Right cardiac atrium (tissue), 5 donors: ENCODE measurements at places on chromosomes 13 and 19.

DNA sequence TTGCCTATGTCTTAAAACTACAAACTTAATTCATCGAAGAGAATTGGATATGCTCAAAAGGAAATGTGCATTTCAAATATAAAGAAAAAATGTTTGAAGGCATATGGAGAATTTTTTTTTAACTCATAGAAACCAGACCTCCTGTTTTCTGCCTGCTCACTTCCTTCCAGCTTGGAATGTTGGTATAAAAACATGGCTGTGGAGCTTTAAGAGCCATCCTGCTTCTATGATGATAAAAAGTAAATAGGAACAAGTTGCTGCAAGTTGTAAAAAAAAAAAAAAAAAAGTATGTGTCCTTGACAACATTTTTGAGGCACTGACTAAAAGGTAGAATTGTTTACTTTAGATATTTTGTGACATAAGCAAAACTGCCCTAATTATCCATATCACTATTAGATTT, 1230.7 kb downstream of the PCDH9 start:
- DNase-seq, result no peak

- peak; percentile 53 for DNase-seq
These were observed 232.0 kb downstream of the B3GLCT start for GRCh38 chr13:31431722-31432137.

DNA sequence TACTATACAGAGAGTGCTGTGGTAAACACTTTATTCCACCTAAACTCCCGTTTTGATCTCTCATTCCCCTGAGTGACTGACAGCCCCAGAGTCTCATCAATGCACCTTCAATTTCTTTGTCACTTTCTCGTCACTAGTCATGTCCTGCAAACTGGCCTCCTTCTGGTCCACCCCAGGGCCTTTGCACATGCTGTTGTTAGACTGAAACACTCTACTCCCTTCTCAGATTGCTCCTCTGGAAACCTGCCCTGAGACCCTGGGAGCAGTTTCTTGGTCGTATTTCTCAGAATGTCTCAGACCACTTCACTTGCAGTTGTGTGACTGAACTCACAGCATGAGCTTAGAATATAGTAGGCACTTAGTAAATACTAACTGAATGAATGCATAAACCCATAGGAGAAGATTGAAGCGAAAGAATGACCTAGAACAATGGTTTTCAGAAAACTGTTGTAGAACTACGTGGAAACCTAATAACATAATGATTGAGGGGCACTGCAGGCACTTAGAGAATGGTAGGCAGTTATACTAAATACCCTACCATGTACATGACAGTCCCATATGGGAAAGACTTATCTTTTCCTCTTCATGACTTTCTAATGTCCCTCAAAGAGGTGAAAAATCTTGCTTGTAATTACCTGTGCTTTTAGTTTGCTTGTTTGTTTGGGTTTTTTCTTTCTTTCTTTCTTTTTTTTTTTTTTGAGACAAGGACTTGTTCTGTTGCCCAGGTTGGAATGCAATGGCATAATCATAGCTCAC, 144.8 kb downstream of the IER2 start:
- no peak for DNase-seq

GRCh38 chr19:16376649-16377048, 52.0 kb downstream of the KLF2 start:
- DNase-seq, result no peak

DNA sequence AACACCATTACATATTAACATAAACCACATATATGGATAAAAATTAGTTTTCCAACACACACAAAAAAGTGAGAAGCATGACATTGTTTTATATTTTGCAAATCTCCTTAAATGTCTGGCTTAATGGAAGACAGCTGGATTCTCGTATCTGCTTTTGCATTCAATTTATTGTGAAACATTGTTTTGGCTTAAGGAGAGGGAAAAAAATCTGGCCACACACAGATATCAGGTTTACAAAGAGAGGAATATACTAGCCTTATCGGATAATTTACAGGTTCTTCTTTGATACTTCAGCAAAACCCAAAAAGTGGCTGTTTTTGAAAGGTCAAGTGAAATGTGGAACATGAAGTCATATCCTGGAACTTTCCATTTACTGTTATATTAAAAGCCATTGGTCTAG, 523.5 kb upstream of the ARGLU1 start:
- no peak for DNase-seq

GRCh38 chr19:12865746-12866415, 15.4 kb downstream of the DNASE2 start:
- no peak for DNase-seq

- DNase-seq, result no peak
These were observed 223.8 kb downstream of the TDRD3 start for GRCh38 chr13:60620611-60621395.

DNA sequence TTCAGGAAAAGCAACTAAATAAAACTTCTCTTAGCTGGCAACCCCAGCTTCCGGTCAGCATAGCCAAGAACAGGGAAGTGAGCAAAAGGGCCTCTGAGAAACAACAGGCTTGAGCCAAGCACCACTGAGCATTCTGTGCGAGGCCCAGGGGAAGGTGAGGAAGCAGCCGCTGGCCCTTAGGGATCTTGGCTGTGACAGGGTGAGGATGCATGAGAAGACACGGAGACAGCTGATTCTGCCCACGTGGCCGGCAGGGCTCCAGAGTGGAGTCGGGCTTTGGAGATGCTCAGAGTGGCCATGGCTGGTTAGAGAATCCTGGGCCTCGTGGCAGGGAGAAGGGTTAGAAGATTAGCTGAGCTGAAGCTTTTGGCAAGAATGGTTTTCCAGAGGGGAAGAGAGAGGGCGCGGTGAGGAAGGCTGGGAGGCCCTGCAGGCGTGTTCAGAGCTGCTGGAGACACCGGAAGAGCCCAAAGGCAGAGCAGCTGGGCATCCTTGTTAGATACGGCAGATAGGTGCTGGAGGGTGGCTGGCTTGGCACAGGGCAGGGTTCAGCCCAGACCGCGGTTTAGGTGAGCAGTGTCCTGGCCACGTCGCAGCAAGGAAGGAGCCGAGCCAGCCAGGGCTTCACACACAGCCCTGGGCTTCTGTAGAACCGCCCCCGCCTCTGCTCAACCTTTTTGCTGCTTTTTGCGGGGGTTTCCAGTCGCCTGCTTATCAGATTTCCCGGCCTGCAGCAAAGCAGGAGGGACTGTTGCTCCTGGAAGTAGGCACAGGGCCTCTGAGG, 17.3 kb downstream of the UPF1 start:
- peak; percentile 80 for DNase-seq

DNA sequence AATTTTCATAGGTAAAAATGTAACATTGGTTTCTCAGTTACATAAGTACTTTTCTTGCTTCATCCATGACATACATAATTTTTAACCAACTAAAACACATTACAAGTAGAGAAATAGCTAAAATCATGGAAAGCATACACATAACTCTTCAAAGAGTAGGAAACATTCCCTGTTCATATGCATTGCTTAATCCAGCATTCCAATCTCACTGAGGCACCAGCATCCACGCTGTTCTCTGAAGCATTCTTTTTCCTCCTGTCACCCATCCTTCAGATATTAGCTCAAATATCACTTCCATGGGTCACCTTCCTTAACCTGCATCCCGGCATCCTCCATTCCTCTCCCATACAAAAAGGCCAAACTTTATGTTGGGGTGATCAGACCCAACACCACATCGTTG, 79.1 kb downstream of the ZNF254 start:
- no peak for DNase-seq

DNA sequence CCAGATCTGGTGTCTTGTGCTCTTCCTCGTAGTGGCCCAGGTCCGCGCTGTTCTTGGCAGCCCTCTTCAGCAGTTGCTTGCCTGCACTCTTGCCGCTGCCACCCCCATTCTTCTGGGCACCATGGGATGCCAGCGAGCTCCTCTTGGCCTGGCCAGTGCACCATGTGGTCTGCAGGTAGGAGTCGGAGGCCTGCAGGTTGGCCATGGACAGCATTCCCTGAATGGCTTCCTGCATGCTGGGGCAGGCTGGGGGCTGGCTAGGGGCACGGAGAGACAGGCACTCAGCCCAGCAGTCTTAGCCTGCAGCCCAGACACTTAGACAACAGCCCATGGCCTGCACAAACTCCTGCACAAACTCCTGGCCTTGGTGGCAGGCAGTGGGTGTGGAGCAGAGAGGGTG, 234.9 kb downstream of the TUBA3C start:
- DNase-seq, result no peak

DNA sequence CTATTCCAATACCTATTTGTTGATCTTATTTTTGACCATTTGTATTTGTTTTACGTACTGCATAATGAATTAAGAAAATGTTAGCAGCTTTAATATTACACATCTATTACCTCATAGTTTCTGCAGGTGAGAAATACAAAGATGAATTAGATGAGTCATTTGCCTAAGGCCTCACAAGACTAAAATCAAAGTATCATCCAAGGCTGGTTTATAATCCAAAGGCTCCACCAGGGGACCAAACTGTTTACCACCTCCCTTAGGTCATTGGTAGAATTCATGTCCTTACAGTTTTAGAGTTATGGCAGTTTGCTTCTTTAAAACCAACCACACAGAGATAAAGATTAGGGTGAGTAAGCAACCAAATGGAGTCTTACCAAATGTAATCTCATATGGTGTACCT, 848.1 kb downstream of the SLITRK6 start:
- no peak for DNase-seq

DNA sequence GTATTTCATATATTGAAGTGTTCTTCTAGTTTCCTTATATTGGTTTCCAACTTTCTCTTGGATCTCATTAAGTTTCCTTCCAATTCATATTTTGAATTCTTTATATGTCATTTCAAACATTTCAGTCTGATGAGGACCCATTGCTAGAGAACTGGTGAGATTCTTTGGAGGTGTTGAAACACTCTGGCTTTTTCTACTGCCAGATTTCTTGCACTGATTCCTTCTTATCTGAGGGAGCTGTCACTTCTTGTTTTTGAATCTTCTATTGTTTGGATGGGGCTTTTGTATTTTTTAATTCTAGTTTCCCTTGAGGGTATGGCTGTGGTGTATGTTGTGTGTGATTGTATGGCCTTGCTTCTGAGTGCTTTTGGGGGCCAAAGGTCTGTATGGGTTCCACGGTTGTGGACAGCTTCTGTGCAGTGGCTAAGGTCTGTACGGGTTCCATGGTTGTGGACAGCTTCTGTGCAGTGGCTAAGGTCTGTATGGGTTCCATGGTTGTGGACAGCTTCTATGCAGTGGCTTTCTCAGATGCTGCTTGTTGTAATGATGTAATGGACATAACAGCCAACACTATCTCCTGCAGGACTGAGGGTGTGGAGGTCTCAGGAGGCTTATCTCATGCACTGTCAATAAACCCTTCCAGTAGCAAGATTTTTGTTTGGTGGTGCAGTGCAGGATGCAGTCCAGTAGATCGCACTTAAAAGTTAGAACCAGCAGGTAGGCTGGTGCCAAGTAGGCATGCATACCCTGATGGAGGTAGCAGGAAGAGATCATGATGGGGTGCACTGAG, 36.8 kb downstream of the ACSBG2 start:
- no peak for DNase-seq

DNA sequence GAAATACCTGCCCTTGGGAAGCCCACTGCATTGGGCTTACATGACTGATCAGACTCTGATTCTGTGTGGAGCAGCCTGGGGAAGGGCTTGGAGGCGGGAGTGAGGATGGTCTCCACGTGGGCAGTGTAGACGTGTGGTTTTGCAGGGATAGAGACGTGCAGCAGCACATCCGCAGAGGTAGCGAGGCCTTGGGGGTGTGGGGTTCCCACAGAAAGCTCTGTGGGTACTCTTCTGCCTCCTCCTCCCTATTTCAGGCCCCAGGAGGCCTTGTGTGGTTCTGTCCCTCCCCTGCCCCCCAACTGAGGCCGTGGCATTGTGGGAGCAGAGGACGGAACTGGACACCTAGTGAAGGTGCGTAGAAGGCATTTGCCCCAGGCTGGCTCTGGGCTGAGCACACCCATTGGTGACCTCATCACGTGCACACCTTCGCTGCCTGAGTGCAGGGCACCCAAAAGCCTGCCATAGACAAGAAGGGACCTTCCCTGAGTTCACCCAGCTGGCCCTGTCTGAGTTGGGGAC, 28.9 kb downstream of the PPP1R37 start:
- DNase-seq, result no peak

DNA sequence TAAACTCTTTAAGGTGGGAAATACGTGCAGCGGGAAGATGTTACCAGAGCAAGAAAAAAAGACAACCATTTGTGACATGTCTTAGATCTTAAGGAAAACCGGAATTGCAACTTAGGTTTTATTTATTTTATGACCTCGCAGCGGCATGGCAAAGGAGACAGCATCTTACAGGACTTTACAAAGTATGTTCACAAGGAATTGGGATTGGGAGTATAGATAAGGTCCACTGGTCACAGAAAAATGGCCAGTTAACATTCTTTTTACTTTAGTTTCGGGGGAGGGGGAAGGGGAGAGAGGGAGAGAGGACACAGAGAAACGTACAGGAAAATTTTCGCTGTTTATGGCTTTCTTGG, 104.5 kb upstream of the DIAPH3 start:
- DNase-seq, result no peak

GRCh38 chr13:99422586-99423220, 78.6 kb upstream of the TM9SF2 start:
- no peak for DNase-seq

GRCh38 chr13:79593641-79594275, 112.8 kb downstream of the NDFIP2 start:
- no peak for DNase-seq

DNA sequence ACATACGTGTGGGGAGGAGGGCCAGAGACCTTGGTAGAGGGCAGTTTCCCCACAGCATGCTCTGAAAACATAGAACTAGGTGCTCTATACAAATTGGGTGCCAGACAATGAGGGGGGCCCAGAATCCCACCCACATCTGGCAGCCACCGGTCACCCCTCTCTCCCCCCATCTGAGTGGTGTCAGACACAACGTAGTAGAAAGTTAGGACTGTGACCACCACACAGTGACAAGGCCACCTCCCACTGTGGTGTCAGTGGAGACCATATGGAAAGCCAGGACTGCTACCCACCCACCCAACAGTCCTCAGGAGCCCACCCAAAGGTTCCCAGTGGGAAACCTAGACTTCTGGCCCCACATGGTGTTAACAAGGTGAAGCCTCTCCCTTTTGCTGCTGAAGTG, 2.1 kb upstream of the ATP4B start:
- peak; percentile 4 for DNase-seq

DNA sequence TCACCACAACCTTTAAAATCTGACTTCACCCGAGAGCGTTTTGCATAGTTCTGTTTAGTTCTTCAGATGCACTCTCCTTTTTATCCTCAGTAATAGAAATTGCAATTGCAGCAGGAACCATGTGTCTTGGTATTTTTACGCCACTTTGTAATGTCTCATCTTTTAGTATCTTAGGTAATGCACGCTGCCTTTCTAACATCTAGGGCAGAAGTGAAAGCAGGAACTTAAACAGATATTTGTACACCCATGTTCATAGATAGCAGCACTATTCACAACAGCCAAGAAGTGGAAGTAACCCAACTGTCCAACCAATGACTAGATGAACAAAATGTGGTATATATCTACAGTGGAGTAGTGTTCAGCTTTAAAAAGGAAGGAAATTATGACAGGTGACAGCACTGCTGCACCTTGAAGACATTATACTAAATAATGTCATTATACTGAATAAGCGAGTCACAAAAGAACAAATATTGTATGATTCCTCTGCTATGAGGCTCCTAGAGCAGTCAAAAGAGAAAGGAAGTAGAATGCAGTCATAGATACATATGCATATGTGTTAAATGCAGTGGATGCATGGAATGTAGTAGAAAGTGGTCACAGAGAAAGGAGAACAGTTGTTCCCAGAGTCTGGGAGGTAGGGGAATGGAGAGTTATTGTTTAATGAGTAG, 105.9 kb upstream of the GJB6 start:
- no peak for DNase-seq

- DNase-seq, result no peak
These were observed 48.1 kb upstream of the SERPINE3 start for GRCh38 chr13:51291341-51291740.
